ENCODE measurements at places on chromosomes 7 and 10. TPM values are rescaled to one million over a fixed set of nuclear protein-coding genes. Genes with fewer than 3 reads are reported as not detected.
A peak's percentile ranks its signal among the peaks of the same experiment; 100 is the strongest.

GRCh38 chr10:71938211-71938610 is 26.0 kb upstream of the CHST3 start:
- no peak for DNase-seq

DNA sequence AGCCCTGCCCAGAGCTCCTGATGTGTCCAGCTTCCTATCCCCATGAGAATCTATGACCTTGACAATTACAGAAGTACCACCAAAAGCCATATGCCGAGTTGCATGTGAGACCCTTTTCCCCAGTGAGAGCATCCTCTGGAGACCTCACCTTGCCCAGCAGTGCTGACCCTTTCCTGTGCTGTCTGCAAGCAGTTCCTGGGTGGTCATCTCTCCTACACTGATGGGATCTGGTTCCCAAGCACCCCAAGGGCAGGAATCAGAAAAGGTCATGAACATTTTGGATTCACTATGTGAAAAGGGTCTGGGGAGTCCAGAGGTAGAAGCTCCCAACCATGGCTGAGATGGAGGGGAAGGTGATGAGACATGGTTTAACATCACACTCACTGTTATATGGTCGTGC is 18.2 kb downstream of the SFTPD start:
- DNase-seq, result no peak

DNA sequence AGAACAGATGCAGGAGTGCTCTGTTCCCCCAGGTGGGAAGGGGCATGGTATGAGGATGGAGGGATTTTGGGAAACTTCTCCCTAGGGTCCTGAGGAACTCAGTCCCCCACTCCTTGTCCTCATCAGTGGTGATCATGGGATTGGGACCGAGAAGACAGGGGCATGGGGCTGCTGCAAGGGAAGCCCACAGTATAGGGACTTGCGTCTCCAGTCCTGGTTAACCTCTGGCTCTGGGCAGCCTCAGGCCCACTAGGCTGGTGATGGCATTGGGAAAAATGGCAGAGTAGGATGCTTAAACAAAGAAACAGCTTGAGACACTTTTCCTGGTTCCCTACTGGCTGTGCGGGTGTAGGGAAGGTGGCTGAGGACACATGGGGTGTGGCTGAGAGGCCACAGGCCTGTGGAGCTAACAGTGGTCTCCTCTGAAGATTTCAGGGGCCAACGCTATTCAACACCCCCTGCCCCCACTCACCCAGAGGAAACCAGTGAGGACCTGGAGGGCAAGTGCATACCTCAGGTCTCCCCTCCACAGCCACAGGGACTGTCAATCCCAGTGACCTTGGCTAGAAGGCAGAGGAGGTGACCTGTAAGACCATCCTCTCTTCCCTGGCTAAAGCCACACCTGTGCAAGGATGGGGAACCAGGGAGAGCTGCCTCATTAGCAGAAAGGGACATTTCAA is 261.3 kb downstream of the CCSER2 start:
- DNase-seq, result no peak

DNA sequence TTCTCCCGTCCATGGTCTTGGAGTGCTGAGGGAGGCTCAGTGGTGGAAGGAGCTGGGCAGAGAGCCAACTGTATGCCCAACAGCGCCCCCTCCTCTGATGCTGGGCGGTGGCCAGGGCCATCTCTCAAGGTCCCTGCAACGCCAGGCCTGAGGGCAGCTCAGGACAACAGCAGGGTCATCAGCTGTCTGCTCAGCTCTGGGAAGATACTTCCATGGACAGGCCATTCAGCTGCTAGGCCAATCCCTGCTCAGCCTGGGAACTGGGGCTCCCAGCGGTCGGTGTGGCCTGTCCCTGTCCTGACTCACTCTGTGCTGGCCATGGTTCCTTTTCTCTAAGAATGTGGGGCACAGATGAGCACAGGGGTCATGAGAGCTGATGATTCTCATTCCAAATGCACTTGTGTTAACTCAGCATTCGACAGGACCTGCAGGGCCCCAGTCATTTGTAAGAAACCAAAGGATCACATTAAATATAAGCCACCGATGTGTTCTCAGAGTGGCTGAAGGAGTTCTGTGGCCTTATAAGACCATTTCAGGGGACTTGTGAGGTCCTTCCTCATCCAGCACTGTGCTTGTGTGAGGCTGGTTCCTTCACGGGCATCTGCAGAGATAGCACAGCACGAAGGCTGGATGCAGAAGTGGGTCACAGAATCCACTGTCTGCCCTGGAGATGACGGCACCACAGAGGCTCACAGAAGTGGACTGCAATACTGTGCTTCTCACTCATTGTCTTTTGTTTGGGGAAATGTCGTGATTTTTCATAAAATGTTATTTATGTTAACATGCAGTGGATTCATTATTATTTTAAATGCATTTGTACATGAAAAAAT is 73.0 kb downstream of the ADCY1 start:
- DNase-seq, result no peak

GRCh38 chr7:35748371-35748770 is 52.5 kb upstream of the SEPTIN7 start:
- no peak for DNase-seq

- no peak for DNase-seq
These were observed 14.1 kb downstream of the PRLHR start for GRCh38 chr10:118581340-118581739.

GRCh38 chr10:119872610-119872859 is at the start of gene MCMBP:
TSS of gene MCMBP (minus strand) at chr10:119872843. CDS start at chr10:119872584, 259 bp downstream.
- DNase-seq, result no peak

- DNase-seq, result peak; percentile 49
These were observed 51.3 kb upstream of the GPR26 start for GRCh38 chr10:123614888-123615287.

DNA sequence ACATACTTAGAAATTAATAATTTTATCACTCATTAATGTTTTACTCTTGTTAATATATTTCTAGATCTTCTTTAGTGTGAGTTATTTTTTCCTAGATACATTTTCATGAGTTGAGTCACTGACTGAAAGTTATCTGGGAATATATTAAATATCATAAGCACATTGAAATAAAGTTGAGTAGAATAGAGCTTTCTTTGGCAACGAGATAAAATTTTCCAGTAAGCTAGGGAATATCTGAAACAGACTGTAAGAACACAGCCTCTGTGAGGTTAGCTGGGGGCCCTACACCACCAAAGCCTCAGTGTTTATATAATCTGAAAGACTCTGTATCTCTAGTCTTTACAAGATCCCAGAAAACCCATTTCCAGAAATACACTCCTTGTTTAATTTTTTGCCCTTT is 347.8 kb upstream of the PLXDC2 start:
- DNase-seq, result no peak

DNA sequence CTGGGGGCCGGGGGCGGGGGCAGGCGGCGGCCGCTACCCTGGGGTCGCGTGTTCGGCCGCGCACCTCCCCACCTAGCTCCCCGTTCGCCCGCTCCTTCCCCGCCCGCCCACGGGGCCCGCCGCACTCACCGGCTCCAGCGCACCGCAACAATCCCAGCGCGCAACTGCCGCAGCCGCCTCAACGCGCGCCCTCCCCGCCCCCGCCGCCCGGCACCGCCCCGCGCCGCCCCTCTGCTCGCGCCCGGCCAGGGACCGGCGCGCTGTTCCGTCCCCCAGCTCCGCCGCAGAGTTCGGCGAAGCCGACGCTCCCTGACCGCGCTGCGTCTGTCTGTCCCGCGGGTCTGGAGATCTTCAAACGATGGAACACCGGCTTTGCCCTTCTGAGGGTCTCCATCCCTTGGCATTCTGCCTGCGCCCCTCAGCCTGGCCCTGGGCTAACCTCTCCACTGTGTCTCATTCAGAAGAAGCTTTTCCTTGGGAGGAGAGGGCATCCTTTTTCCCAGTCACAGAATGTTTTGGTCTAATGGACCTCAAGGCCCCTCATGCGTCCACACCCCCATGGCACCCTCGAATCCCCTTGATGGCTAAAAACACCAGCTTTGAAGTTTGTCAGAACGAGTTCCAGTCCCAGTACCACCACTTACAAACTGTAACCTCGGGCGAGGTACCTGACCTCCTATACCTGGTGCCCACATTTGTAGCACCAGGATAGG is at the start of gene NT5C2:
NT5C2 (minus strand) TSS at position 166 of the 713 bp plus-strand sequence. CDS start 18,314 bp downstream, outside the sequence.
- DNase-seq, result peak; percentile 74

DNA sequence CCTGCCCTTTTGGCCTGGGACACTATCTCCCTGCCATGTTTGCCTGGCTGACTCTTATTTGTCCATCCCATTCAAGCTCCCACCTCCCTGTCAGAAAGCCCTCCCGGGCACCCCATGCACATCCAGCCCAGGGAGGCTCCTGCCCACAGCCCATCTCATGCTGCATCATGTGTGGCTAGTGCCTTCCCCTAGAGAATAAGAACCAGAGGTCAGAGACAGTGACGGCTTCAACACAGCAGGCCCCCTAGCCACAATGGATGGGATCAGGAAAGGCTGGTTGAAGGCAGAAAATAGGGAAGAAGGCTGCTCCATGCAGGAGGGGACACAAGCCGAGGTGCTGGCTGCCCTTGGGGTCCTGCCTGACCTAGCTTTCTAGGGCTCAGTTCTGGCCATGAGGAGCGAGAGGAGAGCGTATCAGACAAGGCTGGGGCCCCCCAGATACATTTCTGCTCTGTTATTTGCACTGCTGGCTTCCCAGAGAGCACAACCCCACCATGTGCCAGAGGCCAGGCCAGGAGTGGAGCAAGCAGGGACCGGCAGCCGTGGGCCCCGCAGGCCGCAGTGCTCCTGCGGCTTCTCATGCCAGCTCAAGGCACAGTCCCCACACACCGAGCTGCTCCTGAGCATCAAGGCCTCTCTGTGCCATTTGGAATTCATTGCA is 161.1 kb upstream of the ZMIZ1 start:
- DNase-seq, result no peak

GRCh38 chr10:1382711-1383110 is 326.5 kb downstream of the WDR37 start:
- no peak for DNase-seq

DNA sequence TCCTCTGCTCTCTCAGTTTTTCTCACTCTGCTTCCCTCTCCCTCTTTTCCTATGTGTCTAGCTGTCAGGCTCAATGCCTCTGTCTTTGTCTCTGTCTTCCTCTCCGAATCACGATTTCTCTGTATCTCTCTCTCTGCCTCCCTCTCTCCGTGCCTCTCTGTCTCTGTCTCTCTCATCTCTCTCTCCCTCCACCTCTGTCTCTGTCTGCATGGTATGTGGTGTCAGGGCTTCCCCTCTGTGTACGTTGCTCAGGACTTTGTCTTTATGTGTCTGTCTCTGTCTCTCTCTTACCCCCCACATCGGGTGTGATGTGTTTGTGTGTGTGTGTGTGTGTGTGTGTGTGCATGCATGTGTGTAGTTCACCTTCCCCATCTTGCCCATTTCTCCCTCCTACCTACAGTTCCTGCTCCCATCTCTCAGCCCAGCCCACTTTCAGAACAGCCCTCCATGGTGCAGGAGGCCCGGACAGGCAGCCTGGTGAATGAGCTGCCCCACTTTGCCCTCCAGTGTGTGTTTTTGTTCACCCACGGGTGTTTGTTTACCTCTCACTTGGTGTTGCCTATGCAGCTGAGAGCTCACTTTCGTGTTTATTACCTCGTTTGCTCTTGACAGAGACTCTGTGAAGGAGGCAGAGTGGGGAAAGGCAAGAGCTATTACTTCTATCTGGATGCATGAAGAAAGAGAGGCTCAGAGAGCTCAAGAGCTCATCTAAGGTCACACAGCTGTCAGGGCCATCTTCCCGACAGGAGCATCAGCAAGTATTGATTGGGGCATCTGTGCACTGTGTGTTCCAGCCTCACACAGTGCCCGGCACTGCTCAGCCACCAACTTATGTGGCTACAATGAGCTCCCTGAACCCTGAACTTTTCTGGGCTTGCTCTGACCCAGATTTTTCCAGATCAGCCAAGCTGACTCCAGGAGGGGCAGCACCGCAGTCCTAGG is 163.5 kb upstream of the ZMIZ1 start:
- no peak for DNase-seq

GRCh38 chr7:22584179-22584578 is 84.2 kb upstream of the STEAP1B start:
- no peak for DNase-seq

DNA sequence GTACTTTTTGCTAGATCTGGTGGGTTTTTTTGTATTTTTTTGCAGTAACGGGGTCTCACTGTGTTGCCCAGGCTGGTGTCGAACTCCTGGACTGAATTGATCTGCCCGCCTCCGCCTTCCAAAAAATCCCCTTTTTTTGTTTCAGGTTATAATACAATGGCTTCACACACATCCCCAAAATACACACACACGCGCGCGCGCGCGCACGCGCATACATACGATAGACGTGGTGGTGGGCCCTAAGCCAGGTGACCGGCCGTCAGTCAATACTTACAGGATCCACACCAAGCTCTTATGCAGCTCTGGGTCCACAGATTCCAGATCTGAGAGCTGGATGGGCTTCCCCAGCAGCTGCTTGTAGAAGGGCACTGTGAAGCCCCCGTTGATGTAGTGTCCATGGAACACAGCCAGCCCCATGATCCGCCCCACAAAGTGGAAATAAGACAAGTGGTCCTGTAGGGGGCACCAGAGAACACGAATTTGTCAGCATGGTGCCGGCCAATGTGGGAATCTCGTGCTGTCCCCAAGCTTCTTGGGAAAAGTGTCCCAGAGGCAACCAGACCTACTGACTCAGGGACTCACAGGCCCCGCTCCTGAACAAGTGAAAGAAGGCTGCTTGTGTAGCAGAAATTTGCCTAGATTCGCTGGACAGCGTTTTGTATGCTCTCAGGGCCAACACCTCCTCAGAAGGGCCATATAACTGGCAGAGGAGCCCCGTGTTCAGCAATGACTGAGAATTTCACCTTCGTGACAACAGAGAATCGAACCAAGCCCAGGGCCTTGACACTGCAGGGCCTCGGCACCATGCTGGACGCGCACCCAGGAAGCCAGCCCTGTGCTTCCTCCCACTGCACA is 103.6 kb downstream of the SMURF1 start:
- DNase-seq, result peak; percentile 82

- peak; percentile 19 for DNase-seq
These were observed 12.3 kb downstream of the RBM17 start for GRCh38 chr10:6101181-6101580.

GRCh38 chr10:59971915-59972314 is 65.6 kb upstream of the CCDC6 start:
- DNase-seq, result peak; percentile 69

GRCh38 chr7:127702938-127703337 is 50.9 kb downstream of the SND1 start:
- DNase-seq, result no peak

DNA sequence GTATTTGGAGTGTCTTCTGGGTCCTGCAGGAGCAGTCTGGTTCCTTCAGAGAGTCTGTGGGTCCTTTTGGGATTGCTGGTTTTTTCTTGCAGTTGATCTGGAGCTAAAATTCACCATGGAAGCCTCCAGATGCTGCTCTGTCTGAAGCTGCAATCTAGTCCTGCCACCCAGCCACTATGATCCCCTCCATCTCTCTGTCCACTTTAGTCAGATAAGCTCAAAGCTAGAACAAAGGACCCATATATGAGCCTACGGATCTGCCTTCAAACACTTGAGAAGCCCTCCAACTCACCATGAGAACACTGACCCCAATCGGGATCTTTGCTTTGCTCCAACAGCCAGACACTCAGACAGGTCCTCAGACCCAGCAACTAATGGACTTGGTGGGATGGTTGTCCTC is 618 bp upstream of the TBXAS1 start:
- DNase-seq, result no peak

- DNase-seq, result no peak
These were observed 13.5 kb downstream of the ASL start for GRCh38 chr7:66088861-66089838.

Gene BLOC1S2
- 17.2 TPM for total RNA-seq

Gene IKZF1
- total RNA-seq, result 5.6 TPM

Gene VIM
- total RNA-seq, result 137 TPM

Gene SLC18A3
- 0.12 TPM for total RNA-seq

Gene NUTM2B
- total RNA-seq, result 1.5 TPM

Gene APBB1IP
- 2.0 TPM for total RNA-seq

Gene HPSE2
- total RNA-seq, result 0.76 TPM

Gene FOXI2
- not detected for total RNA-seq

Gene PON1
- not detected for total RNA-seq
